Activated naive CD4-positive, alpha-beta T cell (primary cell): ENCODE measurements at places on chromosomes 3 and 15.

DNA sequence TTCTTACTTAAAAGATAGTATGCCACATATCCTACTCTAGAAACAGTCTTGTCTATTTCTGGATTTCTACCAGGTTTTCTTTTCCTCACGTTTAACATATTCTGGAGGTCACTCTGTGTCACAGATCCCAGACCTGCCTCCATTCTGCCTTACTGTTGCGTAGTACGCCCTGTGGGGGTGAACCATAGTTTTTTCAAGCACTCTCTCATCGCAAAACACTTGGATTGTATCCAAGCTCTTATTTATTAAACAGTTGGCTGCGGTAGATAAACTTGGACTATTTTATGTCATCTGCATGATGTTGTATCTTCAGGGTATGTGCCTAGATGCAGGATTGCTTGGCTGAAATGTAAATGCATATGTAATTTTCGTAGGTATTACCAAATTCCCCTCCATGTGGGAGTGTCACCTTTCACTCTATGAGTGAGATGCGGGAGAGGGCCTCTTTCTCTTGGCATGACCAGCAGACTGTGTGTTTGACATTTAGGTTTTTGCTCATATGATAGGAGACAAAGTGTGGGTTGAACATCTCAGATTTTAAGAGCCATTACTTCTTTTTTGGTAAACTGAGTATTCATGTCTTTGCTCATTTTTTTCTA is 55.8 kb downstream of the ABTB1 start:
- DNase-seq = no peak

DNA sequence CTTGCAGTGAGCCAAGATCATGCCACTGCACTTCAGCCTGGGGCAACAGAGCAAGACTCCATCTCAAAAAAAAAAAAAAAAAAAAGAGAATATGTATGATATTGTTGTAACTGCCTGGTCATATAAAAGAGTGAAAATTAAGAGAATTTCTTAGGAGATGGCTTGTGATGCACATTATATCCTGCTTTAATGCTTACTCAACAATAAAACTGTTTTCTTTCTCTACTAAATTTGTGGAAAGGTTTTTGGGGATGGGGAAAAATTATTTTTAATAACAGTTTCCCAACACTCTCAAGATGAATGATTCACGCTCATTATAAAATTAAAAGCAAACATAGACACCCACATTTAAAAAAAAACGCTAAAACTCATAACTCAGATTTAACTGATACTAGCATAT is 1163.0 kb downstream of the SI start:
- no peak for DNase-seq

DNA sequence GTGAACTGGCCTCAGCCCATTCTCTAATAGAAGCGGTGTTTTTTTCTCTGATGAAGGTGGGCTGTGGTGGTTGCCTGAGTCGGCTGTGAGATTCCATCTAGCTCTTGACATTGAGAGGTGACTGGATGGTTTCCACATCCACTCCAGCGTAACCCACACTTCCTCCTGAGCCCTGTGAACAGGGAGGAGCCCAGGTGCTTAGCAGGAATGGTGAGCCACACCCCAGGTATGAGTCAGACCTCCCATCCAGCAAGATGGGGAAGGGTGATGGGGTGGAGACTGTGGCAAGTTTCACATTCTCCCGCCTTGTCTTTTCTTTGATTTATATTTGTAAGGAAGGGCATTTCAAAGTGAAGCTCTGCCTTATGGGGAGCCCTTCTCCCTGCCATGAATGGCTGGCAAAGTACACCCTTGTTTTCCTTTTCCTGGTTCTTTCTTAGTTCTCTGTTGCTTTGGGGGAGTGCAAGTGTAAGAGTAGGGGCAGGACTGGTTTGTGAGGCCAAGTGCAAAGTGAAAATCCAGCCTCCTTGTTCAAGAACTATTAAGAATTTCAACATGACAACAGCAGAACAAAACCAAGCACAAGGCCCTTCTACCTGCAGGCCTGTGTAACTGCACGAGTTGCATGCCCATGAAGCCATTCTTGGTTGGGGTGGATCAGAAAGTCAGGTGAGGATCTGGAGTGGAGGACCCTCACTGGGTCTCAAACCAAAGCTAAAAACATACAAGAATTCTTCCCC is 4.6 kb upstream of the TPRG1 start:
- no peak for DNase-seq

DNA sequence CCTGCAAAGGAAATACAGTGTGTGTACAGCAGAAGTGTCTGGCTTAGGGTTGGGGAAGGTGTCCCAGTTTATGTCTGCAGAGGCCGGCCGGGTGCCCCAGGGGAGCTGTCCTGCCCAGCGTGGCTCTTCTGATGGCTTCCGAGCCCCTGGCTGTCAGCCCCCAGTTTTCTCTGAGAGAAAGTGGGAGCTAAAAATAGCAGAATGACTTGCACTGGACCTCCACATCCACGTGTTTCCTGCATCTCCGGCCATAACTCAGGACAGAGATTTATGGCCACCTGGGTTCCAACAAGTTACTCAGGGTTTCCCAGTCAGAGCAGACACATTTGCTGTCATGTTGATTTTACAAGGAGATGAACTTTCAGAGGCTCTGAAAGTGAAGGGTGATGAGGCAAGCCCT is 192.0 kb downstream of the ATP10A start:
- no peak for DNase-seq

DNA sequence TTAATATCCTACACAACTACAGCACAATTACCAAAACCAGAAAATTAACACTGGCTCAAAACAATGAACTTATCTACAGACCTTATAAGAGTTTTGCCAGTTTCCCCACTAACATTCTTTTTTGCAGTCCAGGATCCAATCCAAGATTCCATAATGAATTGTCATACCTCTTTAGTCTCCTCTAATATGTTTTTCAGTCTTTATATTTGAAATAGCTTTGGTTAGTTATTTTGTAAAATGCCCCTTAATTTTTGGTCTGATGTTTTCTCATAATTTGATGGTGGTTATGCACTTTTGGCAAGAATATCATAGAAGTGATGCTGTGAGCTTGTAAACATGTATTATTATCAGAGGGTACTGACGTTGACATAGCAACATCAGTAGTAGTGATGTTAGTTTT is 124.3 kb downstream of the ISL2 start:
- no peak for DNase-seq

GRCh38 chr3:12593473-12593872 is 36.6 kb downstream of the MKRN2 start:
- DNase-seq = no peak

DNA sequence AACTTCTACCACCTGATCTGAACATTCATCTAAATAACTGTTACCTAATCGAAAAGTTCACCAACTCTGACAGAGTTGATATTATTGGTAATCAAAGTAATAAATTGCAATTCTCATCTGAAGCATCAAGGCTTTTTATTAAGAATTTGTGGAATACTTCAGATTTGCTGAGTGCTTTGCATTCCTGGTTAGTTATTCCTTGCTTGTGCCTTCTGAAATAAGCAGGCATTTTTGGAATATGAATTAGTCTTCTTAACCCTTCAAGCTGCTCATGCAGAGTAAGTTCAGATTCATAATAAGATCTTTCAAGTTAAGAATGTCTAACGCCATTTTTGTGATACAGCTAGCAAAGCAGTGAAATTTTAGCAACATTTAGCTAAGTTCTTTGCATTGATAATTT is 188.5 kb downstream of the ALCAM start:
- DNase-seq = no peak

- no peak for DNase-seq
These were observed 40.5 kb downstream of the CMTM7 start for GRCh38 chr3:32432045-32432710.

DNA sequence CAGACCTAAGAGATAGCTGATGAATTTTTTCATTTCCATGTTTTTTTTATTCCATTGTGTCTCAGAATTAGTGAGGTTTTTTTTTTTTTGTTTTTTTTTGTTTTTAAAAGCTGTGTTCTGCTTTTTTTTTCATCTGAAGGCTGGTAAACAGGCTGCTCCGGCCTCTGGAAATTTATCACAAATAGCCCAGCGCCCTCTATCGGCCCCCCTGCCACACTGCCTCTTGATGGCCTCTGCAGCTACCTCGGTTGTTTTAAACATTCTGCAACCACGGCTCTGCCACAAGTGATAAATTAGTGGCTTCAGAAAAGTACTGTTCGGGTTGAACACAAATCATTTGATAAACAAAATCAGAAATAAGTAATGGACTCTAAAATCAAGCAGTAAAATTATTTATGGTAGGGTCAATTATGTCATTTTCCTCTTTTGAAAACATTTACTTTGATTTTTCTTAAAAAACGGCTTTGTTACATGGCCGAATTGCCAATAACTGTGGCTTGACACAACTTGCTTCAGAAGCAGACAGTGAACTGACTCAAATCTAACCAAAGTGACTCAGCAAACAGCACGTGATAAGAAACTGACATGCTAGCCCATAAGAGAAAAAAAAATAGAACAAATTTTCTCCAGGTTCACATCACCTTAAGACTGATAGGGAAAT is 87.8 kb downstream of the RSL24D1 start:
- DNase-seq = peak; percentile 12

- DNase-seq = no peak
These were observed 12.8 kb upstream of the KLF15 start for GRCh38 chr3:126370055-126370454.

DNA sequence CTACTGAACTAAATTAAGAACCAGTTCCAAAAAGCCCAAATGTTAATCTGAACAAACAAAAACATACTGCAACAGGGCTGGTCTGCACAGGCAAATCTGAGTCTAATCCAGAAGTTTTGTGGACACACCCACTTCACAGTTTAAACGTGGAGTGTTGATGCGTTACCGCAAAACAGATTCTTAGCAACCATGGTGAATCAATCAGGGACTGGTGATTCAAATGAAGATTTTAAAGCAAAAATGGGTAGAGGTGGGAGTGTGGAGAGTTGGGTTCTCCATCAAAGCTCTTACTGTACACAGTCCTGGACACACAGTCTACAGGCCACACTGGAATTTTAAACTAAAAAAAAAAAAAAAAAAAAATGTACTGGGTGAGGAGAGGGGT is 5.2 kb downstream of the ANXA2 start:
- DNase-seq = no peak

- DNase-seq = no peak
These were observed 66.5 kb downstream of the RBMS3 start for GRCh38 chr3:29347412-29347811.
